ENCODE measurements at places on chromosomes 1 and 21. TPM values are rescaled to one million over a fixed set of nuclear protein-coding genes. Genes with fewer than 3 reads are reported as not detected.

The IGSF8 gene
- 26.7 TPM for polyA plus RNA-seq

The ITLN1 gene
- polyA plus RNA-seq, result 0.32 TPM

The PSEN2 gene
- polyA plus RNA-seq, result 37.8 TPM

The LMOD1 gene
- not detected for polyA plus RNA-seq

The G0S2 gene
- 1.4 TPM for polyA plus RNA-seq

The RSRP1 gene
- polyA plus RNA-seq, result 83.3 TPM

The LCE1F gene
- not detected for polyA plus RNA-seq

The CFHR5 gene
- polyA plus RNA-seq, result not detected

The ACTA1 gene
- polyA plus RNA-seq, result 9,175 TPM

The SPRR2A gene
- polyA plus RNA-seq, result not detected

The CFHR2 gene
- not detected for polyA plus RNA-seq

The PMF1 gene
- polyA plus RNA-seq, result 66.7 TPM

The KRTAP21-2 gene
- not detected for polyA plus RNA-seq

The TMEM125 gene
- polyA plus RNA-seq, result not detected

Data from muscle of arm (tissue), 14 donors.